ENCODE measurements at places on chromosomes 2 and 18.
A peak's percentile ranks its signal among the peaks of the same experiment; 100 is the strongest.

- no peaks in the 10 kb centered on the region for H3K36me3 ChIP-seq
- H3K27me3 ChIP-seq: no peaks in the 10 kb centered on the region
- H3K27ac ChIP-seq: no peak overlapping the region
These were observed 63.1 kb upstream of the HPCAL1 start for GRCh38 chr2:10239561-10239967.

GRCh38 chr2:234491281-234491680, 5.6 kb downstream of the ARL4C start:
- H3K27me3 ChIP-seq: no peaks in the 10 kb centered on the region
- ATAC-seq: no peak
- H3K36me3 ChIP-seq: no peaks in the 10 kb centered on the region

- H3K4me3 ChIP-seq: peak overlapping the region; percentile 93
- peak overlapping the region; percentile 96 for H3K27ac ChIP-seq
- ATAC-seq: no peak
- H3K4me1 ChIP-seq: peaks cover 78% of the 10 kb centered on the region
- H3K27me3 ChIP-seq: no peaks in the 10 kb centered on the region
These were observed 2.8 kb downstream of the DUSP2 start for GRCh38 chr2:96142217-96143113.

GRCh38 chr18:61496374-61496773, 163.1 kb downstream of the CDH20 start:
- ATAC-seq: no peak
- no peak overlapping the region for H3K4me3 ChIP-seq
- no peak overlapping the region for H3K27ac ChIP-seq
- H3K4me1 ChIP-seq: no peaks in the 10 kb centered on the region
- H3K36me3 ChIP-seq: no peaks in the 10 kb centered on the region

GRCh38 chr2:10267036-10267435, 35.7 kb upstream of the HPCAL1 start:
- H3K4me1 ChIP-seq: peaks cover 8% of the 10 kb centered on the region
- no peaks in the 10 kb centered on the region for H3K36me3 ChIP-seq
- H3K27me3 ChIP-seq: no peaks in the 10 kb centered on the region
- no peak for ATAC-seq

- H3K27me3 ChIP-seq: no peaks in the 10 kb centered on the region
- H3K27ac ChIP-seq: no peak overlapping the region
- no peak for ATAC-seq
- H3K36me3 ChIP-seq: no peaks in the 10 kb centered on the region
- H3K4me3 ChIP-seq: no peak overlapping the region
- no peaks in the 10 kb centered on the region for H3K4me1 ChIP-seq
These were observed 86.8 kb downstream of the ADCYAP1 start for GRCh38 chr18:991441-991840.

- no peak overlapping the region for H3K4me3 ChIP-seq
- peaks cover 10% of the 10 kb centered on the region for H3K27me3 ChIP-seq
- no peaks in the 10 kb centered on the region for H3K4me1 ChIP-seq
- H3K27ac ChIP-seq: no peak overlapping the region
- no peak for ATAC-seq
- H3K36me3 ChIP-seq: no peaks in the 10 kb centered on the region
These were observed 19.2 kb upstream of the ADAM23 start for GRCh38 chr2:206424134-206424533.

- H3K4me1 ChIP-seq: peaks cover 2% of the 10 kb centered on the region
- H3K27ac ChIP-seq: no peak overlapping the region
- ATAC-seq: no peak
- no peaks in the 10 kb centered on the region for H3K36me3 ChIP-seq
- peaks cover 40% of the 10 kb centered on the region for H3K27me3 ChIP-seq
- H3K4me3 ChIP-seq: no peak overlapping the region
These were observed 108.5 kb upstream of the THOC1 start for GRCh38 chr18:376311-376710.

DNA sequence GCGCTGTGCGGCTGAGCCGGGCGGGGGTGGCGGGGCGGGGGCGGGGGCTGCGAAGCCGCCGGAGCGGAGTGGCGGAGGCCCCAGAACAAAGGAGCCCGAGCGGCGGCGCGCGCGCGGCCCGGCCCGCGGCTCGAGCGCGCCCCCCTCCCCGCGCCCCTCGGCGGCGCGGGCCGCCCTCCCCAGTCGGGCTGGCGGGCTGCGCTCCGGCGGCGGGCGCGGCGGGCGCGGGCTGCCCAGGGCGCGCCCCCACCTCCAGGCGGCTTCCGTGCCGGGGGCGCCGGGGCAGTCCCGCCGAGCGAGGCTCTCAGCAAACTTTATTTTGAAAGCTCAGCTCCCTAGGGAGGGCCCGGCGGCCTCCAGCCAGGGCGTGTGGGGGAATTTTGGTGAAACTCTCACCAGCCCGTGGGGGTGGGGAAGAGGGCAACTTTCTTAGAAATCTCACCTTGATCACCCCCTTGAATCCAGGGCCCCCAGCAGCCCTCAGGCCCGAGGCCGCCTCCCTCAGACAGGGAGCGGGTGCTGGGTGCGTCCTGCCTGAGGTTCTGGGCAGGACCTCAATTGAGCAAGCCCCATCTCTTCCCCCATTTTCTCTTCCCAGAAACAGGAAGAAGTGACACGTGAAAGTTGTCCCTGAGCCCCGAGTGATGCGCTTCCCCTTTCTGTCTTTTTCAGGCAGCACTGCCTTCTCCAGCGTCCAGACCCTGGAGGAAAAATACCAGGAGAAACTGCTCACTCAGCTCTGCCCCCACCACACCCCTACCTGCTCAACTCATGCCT, 786 bp downstream of the TET3 start:
- H3K27me3 ChIP-seq: no peaks in the 10 kb centered on the region
- peak; percentile 84 for ATAC-seq
- peak overlapping the region; percentile 93 for H3K27ac ChIP-seq
- peaks cover 87% of the 10 kb centered on the region for H3K4me1 ChIP-seq
- H3K4me3 ChIP-seq: peak overlapping the region; percentile 87

DNA sequence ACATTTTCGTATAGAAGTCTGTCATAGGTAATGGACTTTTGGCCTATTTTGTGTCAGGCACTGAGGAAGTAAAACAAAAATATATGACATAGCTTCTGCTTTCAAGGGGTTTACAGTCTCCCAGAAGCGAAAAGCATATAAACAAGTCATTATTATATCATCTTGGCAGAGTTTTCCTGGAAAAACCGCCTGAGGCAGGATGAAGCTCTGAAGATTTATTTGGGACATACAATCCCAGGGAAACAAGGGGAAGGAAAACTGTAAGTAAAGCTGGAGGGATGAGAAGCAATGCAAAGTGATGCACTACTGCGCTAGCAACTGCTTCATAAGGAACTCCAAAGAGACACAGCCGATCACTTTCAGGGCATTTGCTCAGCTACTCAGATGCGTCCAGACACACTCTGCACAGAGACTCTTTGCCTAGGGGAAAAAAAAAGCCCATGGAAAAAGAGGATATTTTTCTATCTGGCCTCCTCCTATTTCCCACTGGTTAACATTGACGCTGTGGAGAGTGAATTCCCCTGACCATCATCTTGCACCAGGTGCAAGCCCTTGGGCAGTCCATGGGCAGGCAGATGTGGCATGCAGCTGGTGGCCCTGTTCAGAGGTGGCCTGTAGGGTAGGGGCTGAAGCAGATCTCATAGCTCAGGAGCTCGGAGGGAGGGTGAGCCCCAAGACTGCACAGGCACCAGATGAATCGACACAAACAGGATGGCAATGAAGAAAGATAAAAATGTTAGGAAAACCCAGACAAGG, 158.1 kb downstream of the METTL4 start:
- no peak overlapping the region for H3K4me3 ChIP-seq
- H3K27me3 ChIP-seq: peaks cover 11% of the 10 kb centered on the region
- no peak overlapping the region for H3K27ac ChIP-seq
- H3K36me3 ChIP-seq: no peaks in the 10 kb centered on the region
- no peaks in the 10 kb centered on the region for H3K4me1 ChIP-seq
- ATAC-seq: peak; percentile 45

- no peaks in the 10 kb centered on the region for H3K27me3 ChIP-seq
- peak overlapping the region; percentile 40 for H3K4me3 ChIP-seq
- H3K4me1 ChIP-seq: peaks cover 5% of the 10 kb centered on the region
These were observed 51.5 kb downstream of the L3MBTL4 start for GRCh38 chr18:6363216-6363615.

- no peaks in the 10 kb centered on the region for H3K36me3 ChIP-seq
- H3K27me3 ChIP-seq: no peaks in the 10 kb centered on the region
- no peak overlapping the region for H3K4me3 ChIP-seq
- H3K27ac ChIP-seq: no peak overlapping the region
These were observed 16.3 kb upstream of the ITGAV start for GRCh38 chr2:186573531-186573930.

GRCh38 chr18:75198036-75198435, 10.9 kb downstream of the PTGR3 start:
- no peak overlapping the region for H3K27ac ChIP-seq
- no peak for ATAC-seq
- peaks cover 20% of the 10 kb centered on the region for H3K36me3 ChIP-seq

DNA sequence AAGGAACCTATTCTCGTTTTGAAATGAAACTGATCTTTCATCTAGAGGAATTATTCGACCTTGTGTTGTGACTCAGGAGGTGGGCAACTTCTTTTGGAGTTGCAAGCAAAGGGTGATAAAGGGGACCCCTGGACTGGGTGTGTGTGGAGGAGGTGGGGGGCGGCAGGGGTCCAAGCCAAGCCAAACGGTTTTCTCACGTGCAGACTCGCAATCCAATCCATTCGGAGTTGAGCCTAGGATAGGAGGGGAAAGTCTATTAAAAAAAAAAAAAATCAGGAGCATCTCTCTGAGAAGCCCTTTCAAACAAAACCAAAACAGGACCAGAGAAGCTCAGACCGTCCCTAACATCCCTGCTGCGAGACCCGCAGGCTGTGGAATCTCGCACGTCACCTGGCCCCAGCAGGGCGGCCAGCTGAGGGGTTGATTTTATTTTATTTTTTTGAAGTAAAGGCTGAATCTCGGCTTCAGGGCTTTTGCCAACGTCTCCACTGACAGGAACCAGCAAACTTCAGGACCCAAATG, 3.7 kb upstream of the ZEB2 start:
- H3K27me3 ChIP-seq: peaks cover 28% of the 10 kb centered on the region
- peak overlapping the region; percentile 79 for H3K4me3 ChIP-seq
- peak overlapping the region; percentile 40 for H3K27ac ChIP-seq
- no peaks in the 10 kb centered on the region for H3K36me3 ChIP-seq
- no peak for ATAC-seq
- peaks cover 33% of the 10 kb centered on the region for H3K4me1 ChIP-seq

DNA sequence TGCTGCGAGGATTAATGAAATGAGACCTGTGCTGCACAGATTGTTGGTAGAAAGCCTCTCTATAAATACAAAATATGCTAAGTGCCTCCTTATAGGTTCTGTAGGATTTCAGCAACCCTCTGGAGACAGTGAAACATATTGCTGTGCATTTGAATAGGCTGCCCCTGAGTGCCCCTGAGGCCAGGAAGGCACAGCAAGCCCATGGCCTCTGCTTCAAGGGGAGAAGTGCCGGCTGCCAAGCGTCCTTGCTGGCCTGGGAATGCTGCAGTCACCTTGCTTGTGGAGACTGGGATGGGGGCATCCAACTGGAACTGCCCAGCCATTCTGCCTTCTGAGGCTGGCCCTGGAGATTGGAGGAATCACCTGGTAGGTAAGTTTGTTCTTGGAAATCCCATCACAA, 397.2 kb upstream of the SMIM21 start:
- H3K27ac ChIP-seq: no peak overlapping the region
- ATAC-seq: no peak
- H3K4me1 ChIP-seq: no peaks in the 10 kb centered on the region
- H3K27me3 ChIP-seq: no peaks in the 10 kb centered on the region
- no peak overlapping the region for H3K4me3 ChIP-seq

- ATAC-seq: no peak
- no peak overlapping the region for H3K27ac ChIP-seq
- H3K4me3 ChIP-seq: no peak overlapping the region
- peaks cover 9% of the 10 kb centered on the region for H3K36me3 ChIP-seq
- no peaks in the 10 kb centered on the region for H3K27me3 ChIP-seq
- H3K4me1 ChIP-seq: peaks cover 5% of the 10 kb centered on the region
These were observed 109.8 kb upstream of the FZD5 start for GRCh38 chr2:207879536-207879935.

DNA sequence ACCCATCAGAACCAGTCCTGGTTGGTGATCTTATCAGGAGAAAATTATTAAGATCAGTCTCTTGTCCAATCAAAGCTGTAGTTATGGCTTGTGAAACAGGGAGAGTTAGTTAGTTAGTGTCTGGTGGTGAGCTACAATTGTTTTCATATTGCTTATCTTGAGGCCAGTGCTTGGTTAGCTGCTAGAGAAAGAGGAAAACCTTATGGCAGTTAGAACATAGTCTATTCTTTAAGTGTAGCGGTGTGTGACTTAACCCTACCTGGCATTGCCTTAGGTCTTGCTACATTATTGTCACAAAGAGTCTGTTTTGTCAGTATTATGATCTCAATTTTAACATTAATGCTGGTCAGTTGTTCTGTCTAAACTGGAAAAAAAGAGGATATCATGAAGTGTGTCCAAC, 11.5 kb upstream of the ABCA12 start:
- no peaks in the 10 kb centered on the region for H3K4me1 ChIP-seq
- H3K36me3 ChIP-seq: no peaks in the 10 kb centered on the region
- H3K27ac ChIP-seq: no peak overlapping the region
- no peak for ATAC-seq
- H3K27me3 ChIP-seq: no peaks in the 10 kb centered on the region

- H3K36me3 ChIP-seq: no peaks in the 10 kb centered on the region
- ATAC-seq: no peak
- H3K27me3 ChIP-seq: no peaks in the 10 kb centered on the region
- H3K27ac ChIP-seq: peak overlapping the region; percentile 90
These were observed 95.5 kb upstream of the STK17B start for GRCh38 chr2:196266855-196267254.

- H3K36me3 ChIP-seq: no peaks in the 10 kb centered on the region
- no peak overlapping the region for H3K27ac ChIP-seq
- ATAC-seq: no peak
- H3K27me3 ChIP-seq: peaks cover 10% of the 10 kb centered on the region
- no peak overlapping the region for H3K4me3 ChIP-seq
- no peaks in the 10 kb centered on the region for H3K4me1 ChIP-seq
These were observed 239.0 kb upstream of the KLHL29 start for GRCh38 chr2:23146011-23146410.

- no peaks in the 10 kb centered on the region for H3K36me3 ChIP-seq
- no peak overlapping the region for H3K4me3 ChIP-seq
- peaks cover 22% of the 10 kb centered on the region for H3K27me3 ChIP-seq
- H3K4me1 ChIP-seq: no peaks in the 10 kb centered on the region
These were observed 144.8 kb upstream of the MAP3K20 start for GRCh38 chr2:172930871-172931255.

- no peaks in the 10 kb centered on the region for H3K27me3 ChIP-seq
- H3K4me3 ChIP-seq: no peak overlapping the region
- H3K4me1 ChIP-seq: no peaks in the 10 kb centered on the region
- no peaks in the 10 kb centered on the region for H3K36me3 ChIP-seq
- ATAC-seq: no peak
These were observed 34.9 kb downstream of the RNF144A start for GRCh38 chr2:6952101-6952500.
